ENCODE measurements at places on chromosomes 1 and 21. TPM values are rescaled to one million over a fixed set of nuclear protein-coding genes. Genes with fewer than 3 reads are reported as not detected.

The AUNIP gene
- total RNA-seq = 1.8 TPM

The RHEX gene
- not detected for total RNA-seq

The ETV3L gene
- total RNA-seq = not detected

The DMRTA2 gene
- total RNA-seq = 0.05 TPM

The CLDN14 gene
- total RNA-seq = 0.28 TPM
